ENCODE measurements at places on chromosomes 1 and 21.

DNA sequence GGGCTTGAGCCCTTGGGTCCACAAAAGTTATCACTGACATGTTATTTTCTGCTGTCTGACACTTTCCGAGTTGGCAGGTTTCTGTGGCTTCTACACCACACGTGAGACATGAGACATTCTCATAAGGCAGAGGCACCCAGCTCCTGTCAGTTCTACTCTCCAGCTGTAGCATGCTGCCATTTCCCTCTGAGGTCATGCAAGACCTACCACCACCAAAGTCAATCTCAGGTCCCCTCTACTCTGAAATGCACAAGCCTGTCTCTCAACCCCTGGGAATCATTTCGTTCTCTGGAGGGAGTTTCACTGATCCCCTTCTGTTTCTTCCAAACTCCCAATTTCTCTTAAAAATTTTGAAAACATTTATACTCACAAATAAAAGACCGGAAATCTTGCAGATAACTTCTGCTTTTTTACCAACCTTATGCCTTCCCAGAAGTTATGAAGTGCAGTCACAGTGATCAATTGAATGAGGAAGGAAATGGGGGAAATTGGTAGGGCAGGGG lies 39.5 kb upstream of the CR2 start:
- no peak for DNase-seq

GRCh38 chr1:114712977-114713376 lies 3.6 kb downstream of the NRAS start:
- no peak for DNase-seq

GRCh38 chr1:92817137-92817697 lies 14.6 kb upstream of the RPL5 start:
- no peak for DNase-seq

GRCh38 chr1:7329868-7330615 lies 441.1 kb upstream of the VAMP3 start:
- DNase-seq: no peak

GRCh38 chr1:115807723-115808122 lies 33.2 kb downstream of the NHLH2 start:
- DNase-seq: no peak

GRCh38 chr1:197917805-197918651 lies 856 bp downstream of the LHX9 start:
- DNase-seq: peak; percentile 73

DNA sequence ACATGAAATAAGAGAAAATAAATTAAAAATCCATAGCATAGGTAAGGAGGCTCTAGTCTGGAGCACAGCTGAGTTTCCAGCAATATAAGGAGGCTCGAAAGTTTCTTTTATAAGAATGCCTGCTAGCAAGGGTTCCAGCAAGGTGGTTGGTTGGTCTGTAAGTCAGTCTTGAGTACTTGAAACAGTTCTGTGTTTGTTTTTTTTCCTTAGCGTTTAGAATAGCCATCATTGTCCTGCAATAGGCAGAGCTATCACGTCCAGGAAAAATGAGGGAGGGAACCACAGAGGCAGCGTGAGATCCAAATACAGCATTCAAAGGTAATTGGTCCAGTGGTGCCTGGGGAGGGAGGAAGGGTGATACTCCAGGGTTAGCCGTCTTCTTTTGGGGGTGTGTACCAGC lies 8.4 kb downstream of the UBE2Q1 start:
- no peak for DNase-seq

- no peak for DNase-seq
Observed at GRCh38 chr1:225343618-225344017, 84.2 kb downstream of the LBR start.
